RCC 7860 (cell line): ENCODE measurements at places on chromosomes 3 and 15.

- no peak for DNase-seq
These were observed 97.9 kb downstream of the RORA start for GRCh38 chr15:61130950-61131942.

DNA sequence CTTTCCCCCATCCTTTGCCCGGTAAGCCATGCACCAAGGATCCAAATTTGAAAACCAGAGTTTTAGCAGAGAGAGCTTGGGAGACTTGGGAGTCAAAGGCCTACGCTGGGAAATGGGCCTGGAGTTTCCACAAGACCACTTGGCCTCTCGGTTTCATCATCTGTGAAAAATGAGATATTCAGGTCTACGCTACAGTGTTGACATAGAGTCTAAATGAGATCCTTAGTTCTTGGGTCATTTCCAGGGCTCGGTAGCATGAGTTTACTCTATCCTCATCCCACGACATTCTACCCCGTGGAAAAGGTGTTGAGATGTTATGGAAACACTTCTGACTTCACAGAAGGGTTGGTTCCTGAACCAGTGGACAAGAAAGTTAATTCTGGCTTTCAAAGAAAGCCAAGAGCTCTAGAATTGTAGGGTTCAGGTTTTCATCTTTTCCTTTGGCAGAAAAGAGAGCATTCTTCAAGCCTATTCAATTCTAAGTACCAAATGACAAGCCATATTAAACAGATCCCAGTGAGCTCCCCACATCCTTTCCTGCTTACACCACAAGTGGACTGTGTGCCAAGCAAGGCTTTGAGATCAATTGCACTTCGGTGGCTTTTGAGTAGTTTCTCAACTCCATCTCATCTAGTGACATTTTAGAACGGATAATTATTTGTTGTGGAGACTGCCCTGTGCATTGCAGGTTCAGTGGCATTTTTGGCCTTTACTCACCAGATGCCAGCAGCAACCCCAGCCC is 219.7 kb downstream of the SLCO3A1 start:
- no peak for DNase-seq

DNA sequence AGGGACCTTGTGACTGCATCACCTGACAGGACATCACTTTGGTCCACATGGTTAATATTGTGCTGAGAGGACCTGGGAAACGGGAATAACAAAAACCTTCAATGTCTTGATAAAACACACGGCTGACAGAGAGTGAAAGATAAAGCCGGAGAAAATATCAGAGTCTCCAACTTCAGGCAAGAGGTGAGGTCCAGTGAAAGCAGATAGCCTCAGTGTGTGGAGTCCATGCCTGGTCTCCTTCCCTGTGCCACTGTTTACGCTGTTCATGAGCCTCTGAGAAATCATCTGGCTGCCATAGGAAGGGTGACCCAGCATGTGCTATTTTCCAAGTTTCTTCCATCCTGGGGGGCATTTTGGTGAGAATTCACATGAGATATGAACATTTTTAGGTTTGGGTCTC is 39.8 kb downstream of the CCR3 start:
- no peak for DNase-seq

GRCh38 chr15:60423537-60423936 is 25.8 kb upstream of the ANXA2 start:
- peak; percentile 92 for DNase-seq

DNA sequence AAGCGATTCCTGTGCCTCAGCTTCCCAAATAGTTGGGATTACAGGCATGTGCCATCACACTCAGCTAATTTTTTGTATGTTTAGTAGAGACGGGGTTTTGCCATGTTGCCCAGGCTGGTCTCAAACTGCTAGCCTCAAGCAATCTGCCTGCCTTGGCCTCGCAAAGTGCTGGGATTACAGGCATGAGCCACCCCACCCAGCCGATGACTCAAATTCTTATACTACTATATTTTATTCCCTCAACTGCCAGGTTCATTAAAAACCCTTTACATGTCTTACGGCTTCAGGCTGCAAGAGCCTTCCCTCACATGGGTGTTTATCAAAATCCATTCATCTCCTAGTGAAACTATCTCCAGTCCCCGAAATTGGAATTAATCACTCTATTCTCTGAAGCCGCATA is 63.4 kb downstream of the CBLB start:
- DNase-seq: no peak

- no peak for DNase-seq
These were observed 98.3 kb upstream of the CDIN1 start for GRCh38 chr15:36481156-36481555.

DNA sequence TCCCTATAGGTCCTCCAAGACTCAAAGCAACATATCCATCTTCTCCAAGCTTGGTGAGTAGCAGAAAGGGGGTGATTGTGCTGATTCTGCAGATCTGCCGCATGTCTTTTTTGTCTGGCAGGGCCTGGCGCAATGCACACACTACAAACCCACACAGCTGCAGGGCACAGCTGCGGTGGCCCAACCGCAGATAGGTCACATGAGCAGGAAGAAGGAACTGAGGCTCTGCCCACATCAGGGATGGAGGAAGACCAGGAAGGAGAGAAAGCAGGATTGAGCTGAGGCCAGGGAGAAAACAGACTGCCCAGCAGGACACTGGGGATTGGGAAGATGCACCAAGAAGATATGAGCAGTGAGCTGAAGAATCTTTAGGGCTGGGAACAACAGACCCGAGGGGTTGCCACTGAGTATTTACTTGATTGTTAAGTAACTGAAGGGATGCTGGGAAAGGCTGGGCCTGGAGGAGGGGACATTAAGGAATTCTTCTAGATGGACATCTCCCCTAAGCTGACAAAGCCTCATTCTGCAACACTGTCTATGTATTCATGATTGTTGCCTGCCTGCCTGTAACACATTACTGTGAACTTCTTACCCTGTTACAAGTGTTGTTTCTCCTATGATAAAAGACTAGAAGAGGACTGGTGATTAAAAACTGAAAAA is 126.7 kb downstream of the MYLK start:
- DNase-seq: peak; percentile 89

DNA sequence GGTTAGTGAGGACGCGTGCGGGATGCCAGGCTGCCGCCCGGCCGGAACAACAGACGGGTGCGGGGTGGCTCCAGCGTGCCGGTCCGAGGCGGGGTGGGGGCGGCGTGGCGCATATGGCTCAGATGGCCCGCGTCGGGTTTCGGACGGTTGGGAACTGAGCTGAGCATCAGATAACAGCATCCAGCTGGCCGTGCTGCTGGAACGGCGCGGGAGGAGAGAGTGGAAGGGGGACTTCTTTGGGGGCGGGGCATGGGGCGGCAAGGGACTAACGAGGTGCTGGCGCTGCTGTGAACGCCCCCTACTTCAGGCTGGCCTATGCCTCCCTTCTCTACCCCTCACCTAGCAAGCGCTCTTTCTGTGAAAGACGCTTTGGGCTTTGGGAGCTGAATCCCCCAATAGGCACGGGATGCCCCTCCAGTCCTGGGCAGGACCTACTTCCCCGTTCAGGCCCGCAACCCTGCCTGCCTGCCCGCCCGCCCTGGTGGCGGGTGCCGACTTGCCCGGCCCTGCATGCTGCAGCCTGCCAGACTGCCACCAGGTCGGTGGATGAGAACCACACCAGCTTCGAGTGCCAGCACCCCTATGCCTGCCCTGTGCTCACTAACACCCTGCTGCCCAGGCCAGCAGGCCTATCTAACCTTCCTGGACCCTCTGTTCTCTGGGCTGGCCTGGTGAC is 542 bp downstream of the INKA1 start:
- DNase-seq: no peak

DNA sequence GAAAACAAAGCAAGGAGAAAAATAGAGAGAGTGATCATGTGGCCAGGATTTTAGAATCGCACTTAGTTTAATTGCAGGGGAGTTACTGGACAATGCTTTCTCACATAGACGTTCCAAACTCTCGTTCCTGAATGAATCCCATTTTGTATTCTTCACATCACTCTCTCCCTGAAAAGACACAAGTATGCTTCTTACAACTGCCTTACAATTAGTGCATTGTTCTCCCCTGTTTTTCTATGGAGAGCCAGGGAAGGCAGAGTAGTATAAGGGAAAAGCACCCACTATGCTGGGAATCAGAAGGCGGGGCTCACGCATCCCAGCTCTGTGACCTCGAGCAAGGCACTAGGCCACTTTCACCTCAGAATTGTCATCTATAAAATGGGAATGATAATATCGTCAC is 14.4 kb downstream of the TMOD2 start:
- DNase-seq: no peak

- peak; percentile 4 for DNase-seq
These were observed 143.4 kb downstream of the WNT5A start for GRCh38 chr3:55343486-55344357.

- DNase-seq: no peak
These were observed 200.1 kb upstream of the KBTBD8 start for GRCh38 chr3:66797889-66798560.
